COLO829 (cell line): ENCODE measurements at places on chromosomes 11 and 22.

- no peak for DNase-seq
These were observed 38.5 kb upstream of the CTSC start for GRCh38 chr11:88375927-88376470.

GRCh38 chr22:46965555-46966494 is 203.4 kb downstream of the TBC1D22A start:
- DNase-seq: peak; percentile 84

DNA sequence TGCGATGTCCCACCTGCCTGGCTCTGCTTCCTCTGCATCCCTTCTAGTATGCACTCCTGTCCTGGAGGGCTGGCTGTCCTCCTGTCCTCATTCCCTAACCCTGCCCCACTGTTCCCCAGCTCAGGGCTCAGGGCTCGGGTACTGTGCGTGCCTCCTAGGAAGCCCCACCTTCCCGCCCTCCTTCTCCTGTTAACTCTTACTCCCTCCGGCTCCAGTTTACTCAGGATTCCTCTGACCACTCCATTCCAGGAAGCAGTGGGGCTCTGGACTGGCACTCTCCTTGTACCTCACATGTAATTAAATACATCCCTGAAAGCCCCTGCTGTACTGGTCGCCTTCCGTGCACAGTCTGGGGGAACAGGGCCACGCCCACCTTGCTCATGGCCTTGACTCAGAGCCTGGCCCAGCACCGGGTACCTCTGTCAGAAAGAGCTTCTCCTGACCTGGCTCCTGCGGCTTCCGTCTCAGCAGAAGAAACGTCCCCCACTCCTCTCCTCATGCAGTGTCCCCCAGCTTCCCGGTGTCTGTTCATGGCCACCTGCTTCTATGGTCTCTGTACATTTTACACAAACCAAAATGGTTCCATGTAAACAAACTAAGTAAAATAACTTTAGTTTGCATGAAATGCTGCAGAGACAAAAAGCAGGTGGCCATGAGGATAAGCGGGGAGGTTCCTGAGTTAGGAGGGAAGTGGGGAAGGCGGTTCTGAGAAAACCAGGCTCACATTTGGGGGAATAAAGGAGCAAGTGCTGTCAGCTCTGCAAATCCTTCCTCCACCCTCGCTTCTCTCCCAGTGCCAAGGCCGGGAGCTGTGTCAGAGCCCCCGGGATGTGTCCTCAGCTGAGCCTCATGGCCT is 445.9 kb downstream of the BRD1 start:
- no peak for DNase-seq

GRCh38 chr11:8099291-8099899 is 18.4 kb downstream of the TUB start:
- peak; percentile 68 for DNase-seq

GRCh38 chr22:20298110-20298802 is 21.6 kb downstream of the DGCR6L start:
- no peak for DNase-seq

DNA sequence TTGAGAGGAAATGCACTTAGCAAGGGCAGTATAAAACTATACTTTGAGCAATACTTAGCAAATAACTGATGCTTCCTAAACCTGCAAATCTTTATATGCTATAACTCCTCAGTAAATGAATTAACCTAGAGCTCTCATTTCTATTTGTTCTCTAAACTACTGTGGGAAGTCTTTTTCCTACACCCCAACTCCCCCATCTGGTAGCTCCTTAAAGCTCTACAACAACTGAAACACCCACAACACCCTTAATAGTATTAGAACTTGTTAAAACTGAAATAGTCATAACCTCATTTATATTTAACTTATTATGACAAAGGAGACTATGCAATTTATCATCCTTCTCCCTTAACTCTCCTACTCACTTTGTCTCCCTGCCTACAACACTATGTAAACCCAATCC is 43.4 kb downstream of the GUCY1A2 start:
- DNase-seq: no peak

DNA sequence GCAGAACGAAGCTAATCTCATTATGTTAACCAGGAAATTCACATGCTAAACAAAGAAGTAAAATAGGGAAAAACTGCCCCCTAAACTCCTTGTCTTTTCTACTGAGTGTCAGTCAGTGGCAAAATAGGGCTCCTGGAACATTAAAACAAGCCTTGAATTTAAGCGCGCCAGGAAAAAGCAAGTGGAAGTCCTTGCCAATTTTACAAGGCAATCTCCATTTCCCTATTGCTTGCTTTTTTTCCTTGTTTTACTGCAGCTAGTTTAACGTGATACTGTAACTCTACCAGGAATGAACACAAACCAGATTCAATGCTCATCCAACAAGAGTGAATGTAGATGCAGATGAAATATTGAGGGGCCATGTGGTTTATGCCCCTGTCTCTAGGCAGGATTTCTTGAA is 28.1 kb upstream of the KIRREL3 start:
- no peak for DNase-seq
